ENCODE measurements at places on chromosomes 3 and 15.

DNA sequence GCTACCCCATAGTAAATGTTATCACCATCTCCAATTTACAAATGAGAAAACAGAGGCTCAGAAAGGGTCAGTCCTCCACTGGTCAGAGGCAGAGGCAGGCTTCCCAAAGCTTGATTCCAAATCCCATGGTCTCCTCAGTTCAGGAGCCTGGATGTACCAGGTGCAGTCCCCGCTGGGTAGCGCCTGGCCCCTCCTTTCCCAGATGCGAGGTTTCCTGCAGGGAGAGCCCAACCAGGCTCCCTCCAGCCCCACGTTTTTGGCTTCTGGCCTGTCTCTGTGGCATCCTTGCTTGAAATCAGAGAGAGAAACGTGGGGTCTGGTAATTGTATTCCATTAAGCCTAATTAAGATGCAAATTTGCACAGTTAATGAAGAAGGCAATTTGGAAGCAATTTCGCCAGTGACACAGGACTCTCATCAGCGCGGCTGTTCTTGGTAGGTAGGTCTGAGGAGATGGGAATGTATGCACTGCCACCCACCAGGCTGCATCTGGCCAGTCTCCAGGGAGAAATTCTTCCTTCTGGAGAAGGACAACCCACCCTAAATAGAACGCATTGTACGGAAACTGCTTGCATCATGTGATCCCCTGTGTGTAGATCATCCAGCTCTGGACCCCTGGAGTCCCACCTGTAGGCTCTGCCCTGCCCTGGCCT lies 50.5 kb downstream of the HRH1 start:
- H3K4me3 ChIP-seq = no peak overlapping the region
- H3K27ac ChIP-seq = no peak overlapping the region
- no peaks in the 10 kb centered on the region for H3K36me3 ChIP-seq
- no peaks in the 10 kb centered on the region for H3K4me1 ChIP-seq
- ATAC-seq = no peak
- H3K27me3 ChIP-seq = peaks cover 35% of the 10 kb centered on the region

- no peak overlapping the region for H3K27ac ChIP-seq
- H3K27me3 ChIP-seq = no peaks in the 10 kb centered on the region
- peaks cover 21% of the 10 kb centered on the region for H3K4me1 ChIP-seq
- H3K36me3 ChIP-seq = peaks cover 74% of the 10 kb centered on the region
- H3K4me3 ChIP-seq = no peak overlapping the region
- ATAC-seq = no peak
Observed at GRCh38 chr3:17456046-17456445, 286.4 kb downstream of the TBC1D5 start.

- no peak for ATAC-seq
- H3K4me3 ChIP-seq = no peak overlapping the region
- H3K4me1 ChIP-seq = no peaks in the 10 kb centered on the region
- H3K27ac ChIP-seq = no peak overlapping the region
Observed at GRCh38 chr15:81362790-81363189, 11.2 kb downstream of the TMC3 start.

DNA sequence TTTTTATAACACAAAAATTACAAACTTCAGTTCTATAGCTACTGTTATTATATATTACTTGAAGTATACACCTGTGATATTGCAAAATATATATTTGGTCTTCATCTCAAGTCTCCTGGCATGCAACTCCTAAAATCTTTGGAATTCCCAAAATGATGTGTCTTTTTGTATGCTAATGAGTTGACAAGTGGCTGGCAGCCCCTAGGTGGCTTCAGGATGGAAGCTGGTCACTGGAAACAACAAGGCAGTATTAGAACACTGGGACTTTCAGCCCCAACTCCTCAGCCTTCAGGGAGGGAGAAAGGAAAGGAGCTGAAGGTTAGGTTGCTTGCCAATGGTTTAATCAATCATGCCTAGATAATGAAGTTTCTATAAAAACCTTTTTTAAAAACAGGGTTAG lies 112.0 kb downstream of the SCAPER start:
- H3K4me1 ChIP-seq = no peaks in the 10 kb centered on the region
- no peak overlapping the region for H3K27ac ChIP-seq
- peaks cover 52% of the 10 kb centered on the region for H3K36me3 ChIP-seq

GRCh38 chr3:64502284-64502683 lies 185.5 kb downstream of the ADAMTS9 start:
- H3K4me1 ChIP-seq = no peaks in the 10 kb centered on the region
- H3K4me3 ChIP-seq = no peak overlapping the region
- H3K27ac ChIP-seq = no peak overlapping the region
- ATAC-seq = no peak
- H3K36me3 ChIP-seq = no peaks in the 10 kb centered on the region

DNA sequence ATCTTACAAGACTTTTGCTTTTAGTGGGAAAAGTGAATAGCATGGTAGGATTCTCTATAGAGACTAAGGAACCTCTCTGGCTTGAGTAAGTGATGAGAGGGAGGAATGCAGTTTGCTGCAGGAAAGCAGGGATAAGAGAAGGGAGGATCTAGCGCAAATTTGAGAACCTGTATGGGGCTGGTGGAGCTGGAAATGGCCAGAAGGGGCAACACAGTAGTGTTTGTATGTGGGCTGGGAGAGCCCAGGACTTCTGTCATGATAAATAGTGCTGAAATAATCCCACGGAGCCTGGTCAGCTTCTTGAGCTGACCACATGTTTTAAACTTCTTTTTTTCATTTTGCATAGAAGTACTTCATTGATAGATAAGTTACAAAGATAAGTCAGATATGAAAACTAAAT lies 11.2 kb upstream of the SHC4 start:
- H3K27me3 ChIP-seq = peaks cover 47% of the 10 kb centered on the region

DNA sequence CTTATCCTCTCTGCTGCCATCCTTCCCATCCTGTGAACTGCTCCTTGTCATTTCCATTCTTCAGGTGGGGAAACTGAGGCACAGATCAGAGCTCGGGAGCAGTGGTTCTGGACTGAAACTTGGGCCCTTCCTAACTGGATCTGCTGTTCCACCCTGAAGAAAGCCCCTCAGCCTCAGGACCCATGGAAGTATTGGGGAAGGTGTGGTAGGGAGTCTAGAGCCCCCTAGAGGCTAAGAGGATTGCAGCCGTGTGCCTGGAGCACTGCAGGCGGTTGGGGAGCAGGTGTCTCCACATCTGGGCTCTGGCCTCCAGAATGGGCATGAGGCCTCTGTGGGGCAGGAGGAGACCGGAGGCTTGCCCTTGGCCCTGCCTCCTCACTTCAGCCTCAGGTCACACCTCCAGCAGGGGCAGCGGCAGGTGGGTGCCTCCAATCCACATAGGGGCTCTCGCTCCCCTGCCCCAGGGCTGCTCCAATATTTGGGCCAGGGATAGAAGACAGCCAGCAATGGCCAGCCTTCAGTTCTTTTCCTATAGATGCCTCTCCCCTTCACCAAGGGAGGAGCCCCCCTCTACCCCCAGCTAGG lies 28.1 kb downstream of the DNAJB8 start:
- ATAC-seq = no peak
- H3K4me1 ChIP-seq = no peaks in the 10 kb centered on the region
- no peaks in the 10 kb centered on the region for H3K36me3 ChIP-seq
- peaks cover 29% of the 10 kb centered on the region for H3K27me3 ChIP-seq
- H3K27ac ChIP-seq = no peak overlapping the region
- H3K4me3 ChIP-seq = no peak overlapping the region

DNA sequence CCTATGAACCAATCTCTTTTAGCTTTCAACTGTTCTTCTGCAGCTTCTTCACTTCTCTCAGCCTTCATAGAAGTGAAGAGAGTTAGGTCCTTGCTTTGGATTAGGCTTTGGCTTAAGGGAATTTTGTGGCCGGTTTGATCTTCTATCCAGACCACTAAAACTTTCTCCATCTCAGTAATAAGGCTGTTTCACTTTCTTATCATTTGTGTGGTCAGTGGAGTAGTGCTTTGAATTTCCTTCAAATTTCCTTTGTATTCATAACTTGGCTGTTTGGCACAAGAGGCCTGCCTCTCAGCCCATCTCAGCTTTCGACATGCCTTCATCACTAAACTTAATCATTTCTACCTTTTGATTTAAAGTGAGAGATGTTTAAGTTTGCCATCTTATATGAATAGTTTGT lies 21.7 kb downstream of the DZIP1L start:
- H3K4me3 ChIP-seq = no peak overlapping the region
- no peaks in the 10 kb centered on the region for H3K4me1 ChIP-seq
- H3K27me3 ChIP-seq = peaks cover 8% of the 10 kb centered on the region
- H3K27ac ChIP-seq = no peak overlapping the region
- no peak for ATAC-seq

- no peaks in the 10 kb centered on the region for H3K27me3 ChIP-seq
- ATAC-seq = no peak
- H3K36me3 ChIP-seq = peaks cover 14% of the 10 kb centered on the region
- peaks cover 52% of the 10 kb centered on the region for H3K4me1 ChIP-seq
- peak overlapping the region; percentile 99 for H3K4me3 ChIP-seq
Observed at GRCh38 chr3:88059380-88060170, 520 bp downstream of the ZNF654 start.

GRCh38 chr15:34753236-34753894 lies 1.4 kb downstream of the GJD2 start:
- H3K27me3 ChIP-seq = peaks cover 70% of the 10 kb centered on the region
- H3K4me1 ChIP-seq = peaks cover 12% of the 10 kb centered on the region
- H3K27ac ChIP-seq = no peak overlapping the region
- no peak overlapping the region for H3K4me3 ChIP-seq

DNA sequence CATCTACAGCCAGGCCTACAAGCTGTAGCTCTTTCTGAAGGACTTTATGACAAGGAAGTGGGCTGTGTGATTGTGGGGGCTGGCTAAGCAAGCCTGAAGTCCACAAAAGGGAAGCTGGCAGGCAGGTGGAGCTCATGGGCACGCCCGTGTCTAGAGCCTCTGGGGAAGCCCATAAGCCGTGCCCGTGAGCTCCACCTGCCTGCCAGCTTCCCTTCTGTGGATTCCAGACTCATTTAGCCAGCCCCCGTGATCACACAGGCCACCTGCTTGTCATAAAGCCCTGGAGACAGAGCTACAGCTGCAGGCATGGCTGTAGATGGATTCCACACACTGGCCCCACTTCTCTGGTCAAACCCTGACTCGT lies 15.2 kb downstream of the EFCC1 start:
- H3K36me3 ChIP-seq = no peaks in the 10 kb centered on the region
- no peak overlapping the region for H3K4me3 ChIP-seq
- no peaks in the 10 kb centered on the region for H3K27me3 ChIP-seq

DNA sequence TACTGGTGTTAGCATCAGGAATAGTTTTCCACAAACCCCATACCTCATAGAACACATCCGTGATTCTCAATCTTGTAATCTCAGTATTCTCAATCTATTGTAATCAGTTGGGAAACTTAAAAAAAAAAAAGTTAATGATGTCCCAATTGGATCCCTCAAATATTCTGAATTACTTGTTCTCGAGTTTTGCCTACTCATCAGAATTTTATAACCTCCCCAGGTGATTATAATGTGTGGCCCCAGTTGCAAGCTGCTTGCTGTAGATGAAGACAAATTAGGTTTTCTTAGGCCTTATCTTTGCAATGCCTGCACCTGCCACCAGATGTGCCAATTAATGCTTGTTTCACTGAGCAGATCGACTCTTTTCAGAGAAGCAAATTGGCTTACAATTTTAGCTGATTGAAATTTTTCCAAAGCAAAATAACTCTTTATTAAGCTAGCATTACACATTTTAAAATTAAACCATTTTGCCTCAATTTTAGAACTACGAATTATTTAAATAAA lies 19.0 kb upstream of the DIPK2A start:
- no peaks in the 10 kb centered on the region for H3K36me3 ChIP-seq
- no peaks in the 10 kb centered on the region for H3K27me3 ChIP-seq
- no peak overlapping the region for H3K27ac ChIP-seq
- no peak for ATAC-seq
- H3K4me3 ChIP-seq = no peak overlapping the region
- no peaks in the 10 kb centered on the region for H3K4me1 ChIP-seq

DNA sequence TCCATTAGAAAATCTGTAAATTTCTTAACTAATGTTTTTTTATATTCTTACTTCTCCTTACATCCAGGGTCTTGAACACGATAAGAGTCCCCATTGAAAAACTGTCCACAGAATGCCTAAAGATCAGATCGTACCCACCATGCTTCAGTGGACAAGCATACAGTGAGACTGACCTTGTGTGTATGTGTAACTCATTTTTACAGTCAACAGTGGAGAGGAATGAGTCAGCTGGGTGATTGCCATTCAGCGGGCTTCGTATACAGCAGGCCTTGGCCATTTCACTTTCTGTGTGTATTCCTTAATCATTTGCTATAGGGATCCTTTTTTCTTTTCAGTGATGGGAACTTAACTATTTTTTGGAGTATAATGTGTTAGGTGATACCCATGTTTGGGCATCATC lies 10.6 kb downstream of the PARP14 start:
- H3K36me3 ChIP-seq = peaks cover 55% of the 10 kb centered on the region
- H3K4me1 ChIP-seq = peaks cover 52% of the 10 kb centered on the region
- H3K27me3 ChIP-seq = no peaks in the 10 kb centered on the region
- no peak overlapping the region for H3K27ac ChIP-seq
- peak; percentile 83 for ATAC-seq

- no peak for ATAC-seq
- peaks cover 22% of the 10 kb centered on the region for H3K36me3 ChIP-seq
- H3K27ac ChIP-seq = no peak overlapping the region
- no peak overlapping the region for H3K4me3 ChIP-seq
- H3K27me3 ChIP-seq = no peaks in the 10 kb centered on the region
Observed at GRCh38 chr15:79401301-79401700, 30.8 kb upstream of the MINAR1 start.

- no peak overlapping the region for H3K27ac ChIP-seq
- peaks cover 39% of the 10 kb centered on the region for H3K4me1 ChIP-seq
- peaks cover 5% of the 10 kb centered on the region for H3K36me3 ChIP-seq
- no peaks in the 10 kb centered on the region for H3K27me3 ChIP-seq
Observed at GRCh38 chr3:112338021-112338726, 5.2 kb downstream of the CD200 start.

GRCh38 chr3:52286777-52287110 lies 884 bp upstream of the GLYCTK start:
- peaks cover 30% of the 10 kb centered on the region for H3K4me1 ChIP-seq
- ATAC-seq = no peak
- peaks cover 7% of the 10 kb centered on the region for H3K36me3 ChIP-seq
- H3K4me3 ChIP-seq = peak overlapping the region; percentile 98

GRCh38 chr3:24263069-24263668 lies 231.5 kb downstream of the THRB start:
- H3K36me3 ChIP-seq = no peaks in the 10 kb centered on the region
- ATAC-seq = no peak
- no peak overlapping the region for H3K27ac ChIP-seq
- no peak overlapping the region for H3K4me3 ChIP-seq

GRCh38 chr3:197810901-197811300 lies 19.8 kb downstream of the LRCH3 start:
- peaks cover 47% of the 10 kb centered on the region for H3K4me1 ChIP-seq
- ATAC-seq = no peak
- H3K27ac ChIP-seq = no peak overlapping the region

DNA sequence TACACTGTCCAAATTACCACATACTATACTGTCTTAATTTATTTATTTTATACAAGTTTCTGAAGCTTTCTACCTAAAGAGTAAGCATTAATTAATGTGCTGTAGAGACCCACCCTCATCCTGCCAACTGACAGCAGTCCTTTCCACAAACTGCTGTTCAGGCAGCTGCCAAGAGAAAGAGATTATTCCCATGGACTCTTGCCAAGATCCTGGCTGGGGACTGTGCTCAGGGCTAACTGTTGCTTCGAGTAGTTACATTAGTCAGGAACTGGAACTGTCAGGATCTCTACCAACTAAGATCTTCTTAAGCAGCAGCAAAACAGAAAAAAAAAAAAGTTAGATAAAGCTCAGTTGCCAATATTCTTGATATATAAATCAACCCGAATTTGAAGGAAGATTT lies 398.8 kb downstream of the MECOM start:
- no peak overlapping the region for H3K4me3 ChIP-seq
- no peak for ATAC-seq
- H3K27ac ChIP-seq = no peak overlapping the region
- H3K4me1 ChIP-seq = no peaks in the 10 kb centered on the region
- no peaks in the 10 kb centered on the region for H3K27me3 ChIP-seq

GRCh38 chr3:194121891-194122631 lies 13.9 kb upstream of the HES1 start:
- H3K4me1 ChIP-seq = peaks cover 22% of the 10 kb centered on the region
- no peak overlapping the region for H3K27ac ChIP-seq
- H3K27me3 ChIP-seq = peaks cover 4% of the 10 kb centered on the region
